Activated T-helper 2 cell treated with anti-CD3 and anti-CD28 coated beads, Interferon-gamma antibody, Interleukin-2, Interleukin-4, amounts not matched to agents 10 μg/mL and 5 μg/mL and 100 μg/mL, durations not matched to agents 14 hours and 24 hours and 36 hours (primary cell): ENCODE measurements at places on chromosomes 7 and 10. TPM values are rescaled to one million over a fixed set of nuclear protein-coding genes. Genes with fewer than 3 reads are reported as not detected.

DNA sequence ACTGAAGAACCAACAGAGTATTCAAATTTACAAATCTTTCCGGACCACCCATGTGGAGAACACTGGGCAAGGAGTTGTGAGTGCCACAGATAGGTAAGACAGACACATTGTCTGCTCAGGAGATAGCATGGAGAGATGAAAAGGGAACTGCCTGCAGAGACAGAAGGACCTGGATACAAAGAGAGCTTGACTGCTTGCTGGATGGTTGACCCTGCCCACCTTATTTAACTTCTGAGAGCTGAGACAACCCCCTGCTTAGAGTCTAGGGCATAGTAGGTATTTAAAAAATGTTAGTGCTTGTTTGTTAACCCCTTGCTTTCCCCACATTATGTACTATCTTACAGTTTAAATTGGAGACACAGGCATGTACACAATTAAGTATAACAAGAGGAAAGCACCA lies 314.1 kb downstream of the THSD7A start:
- H3K4me1 ChIP-seq, result no peaks in the 10 kb centered on the region
- H3K27ac ChIP-seq, result no peak overlapping the region
- no peaks in the 10 kb centered on the region for H3K36me3 ChIP-seq
- no peaks in the 10 kb centered on the region for H3K27me3 ChIP-seq
- no peak for DNase-seq

DNA sequence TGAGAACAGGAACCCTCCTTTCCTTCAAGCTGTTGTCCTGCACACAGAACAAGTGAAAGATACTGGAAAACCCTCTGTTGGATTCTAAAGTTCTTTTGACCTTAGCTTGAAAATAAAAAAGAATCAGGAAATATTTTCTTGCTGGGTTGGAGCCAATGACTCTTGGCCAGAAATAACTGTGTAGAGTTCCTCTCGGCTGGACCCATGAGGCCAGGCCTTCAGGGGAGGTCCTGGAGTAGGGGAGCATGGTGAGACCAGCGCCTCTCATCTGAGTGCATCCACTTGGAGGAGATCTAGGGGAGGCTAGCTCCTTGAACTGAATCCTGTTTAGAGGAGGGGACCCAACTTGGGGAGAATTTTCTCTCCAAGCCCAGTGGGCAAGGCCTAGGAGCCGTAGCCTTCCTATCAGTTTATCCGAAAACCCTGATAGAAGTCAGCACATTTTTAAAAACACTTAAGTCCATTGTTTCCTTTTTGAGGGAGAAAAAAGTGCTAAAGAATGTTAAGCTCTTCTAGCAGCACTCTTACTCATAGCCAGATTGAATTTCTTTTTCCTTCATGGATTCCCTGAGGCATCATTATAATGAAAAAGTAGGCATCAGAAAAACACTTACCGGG lies 635.7 kb upstream of the ANKRD30A start:
- H3K36me3 ChIP-seq, result no peaks in the 10 kb centered on the region
- no peak overlapping the region for H3K4me3 ChIP-seq
- no peaks in the 10 kb centered on the region for H3K4me1 ChIP-seq
- H3K27ac ChIP-seq, result no peak overlapping the region

- DNase-seq, result no peak
- H3K4me3 ChIP-seq, result no peak overlapping the region
- no peak overlapping the region for H3K27ac ChIP-seq
- H3K27me3 ChIP-seq, result peaks cover 53% of the 10 kb centered on the region
- H3K36me3 ChIP-seq, result peaks cover 2% of the 10 kb centered on the region
Measured at GRCh38 chr7:1229202-1229947, 3.3 kb upstream of the UNCX start.

DNA sequence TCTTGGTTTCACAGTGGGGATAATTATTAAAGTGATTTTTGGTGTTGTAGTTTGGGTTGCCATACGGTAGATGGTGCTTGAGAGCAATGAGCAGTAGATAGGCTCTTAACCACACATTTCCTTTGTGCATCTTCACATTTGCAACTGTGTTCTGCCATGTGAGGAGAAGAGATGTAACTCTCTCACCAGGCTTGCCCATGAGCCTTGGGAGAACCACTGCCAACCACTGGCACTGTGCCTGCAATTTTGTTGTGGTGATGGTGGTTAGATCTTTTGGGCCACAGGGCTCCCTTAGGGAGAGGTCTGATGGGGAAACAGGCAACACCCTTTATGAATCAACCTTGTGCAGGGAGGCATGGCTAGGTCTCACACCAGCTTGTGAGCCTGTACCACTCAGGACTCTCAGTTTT lies 204.3 kb downstream of the CCDC7 start:
- H3K36me3 ChIP-seq, result no peaks in the 10 kb centered on the region
- no peak overlapping the region for H3K27ac ChIP-seq
- DNase-seq, result no peak
- no peak overlapping the region for H3K4me3 ChIP-seq

DNA sequence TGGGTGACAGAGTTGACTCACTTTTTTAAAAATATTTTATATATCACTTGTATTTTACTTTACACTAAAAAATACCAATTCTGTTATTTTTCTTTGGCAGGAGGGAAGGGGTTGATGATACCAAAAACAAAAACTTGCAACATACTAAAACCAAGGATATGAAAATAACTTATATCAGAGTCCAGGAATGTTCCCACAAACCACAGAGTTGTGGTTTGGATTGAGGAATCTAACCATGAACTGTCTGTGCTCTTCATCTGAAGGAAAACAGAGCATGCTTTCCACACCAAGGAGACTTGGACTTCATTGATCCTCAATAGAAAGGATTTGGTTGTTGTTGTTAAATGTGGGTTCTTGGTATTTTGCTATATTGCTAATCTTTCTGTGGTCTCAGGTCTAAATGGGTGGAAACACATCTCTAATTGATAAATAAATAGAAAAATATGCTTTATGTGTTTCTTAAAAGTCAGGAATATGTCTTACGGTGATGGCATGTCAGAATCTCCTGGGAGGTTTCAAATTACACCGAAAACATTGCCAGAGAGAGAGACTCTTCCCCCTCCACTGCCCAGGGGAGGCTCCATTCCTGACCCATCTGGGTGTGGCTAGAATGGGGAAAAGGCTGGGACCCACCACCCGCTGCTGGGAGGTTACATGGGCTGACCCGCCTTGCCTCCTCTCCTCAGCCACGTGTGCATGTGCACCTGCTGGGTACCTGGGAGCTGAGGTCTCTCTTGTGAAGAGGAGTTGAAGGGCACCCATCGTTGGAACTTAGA lies 46.9 kb upstream of the STK17A start:
- peaks cover 18% of the 10 kb centered on the region for H3K27me3 ChIP-seq
- H3K4me3 ChIP-seq, result no peak overlapping the region
- no peak for DNase-seq
- H3K36me3 ChIP-seq, result no peaks in the 10 kb centered on the region
- no peak overlapping the region for H3K27ac ChIP-seq
- no peaks in the 10 kb centered on the region for H3K4me1 ChIP-seq

DNA sequence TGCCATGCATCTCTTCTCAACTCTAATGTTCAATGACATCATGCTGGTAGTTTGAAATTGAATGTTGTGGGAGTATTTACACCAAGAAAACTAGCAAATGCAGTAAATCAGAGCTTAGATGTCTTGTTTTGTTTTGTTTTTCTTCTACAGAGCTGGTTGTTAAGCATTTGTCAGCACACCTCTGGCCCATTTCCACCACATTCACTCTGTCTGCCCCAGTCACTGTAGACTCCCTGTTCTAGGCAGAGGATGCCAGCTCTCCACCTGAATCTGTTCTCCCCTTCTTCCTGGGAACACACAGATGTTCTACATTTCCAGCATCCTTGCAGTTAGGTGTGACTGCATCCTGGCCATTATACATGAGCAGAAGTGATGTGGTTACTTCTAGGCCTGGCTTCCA lies 4.1 kb upstream of the ARHGAP22 start:
- DNase-seq, result no peak
- H3K4me3 ChIP-seq, result no peak overlapping the region
- H3K4me1 ChIP-seq, result no peaks in the 10 kb centered on the region

The TYSND1 gene
- 12.5 and 13.6 TPM in 2 replicates for total RNA-seq
